ENCODE measurements at places on chromosomes 5 and 9.

GRCh38 chr9:17695482-17695881 is 116.6 kb downstream of the SH3GL2 start:
- DNase-seq = no peak

DNA sequence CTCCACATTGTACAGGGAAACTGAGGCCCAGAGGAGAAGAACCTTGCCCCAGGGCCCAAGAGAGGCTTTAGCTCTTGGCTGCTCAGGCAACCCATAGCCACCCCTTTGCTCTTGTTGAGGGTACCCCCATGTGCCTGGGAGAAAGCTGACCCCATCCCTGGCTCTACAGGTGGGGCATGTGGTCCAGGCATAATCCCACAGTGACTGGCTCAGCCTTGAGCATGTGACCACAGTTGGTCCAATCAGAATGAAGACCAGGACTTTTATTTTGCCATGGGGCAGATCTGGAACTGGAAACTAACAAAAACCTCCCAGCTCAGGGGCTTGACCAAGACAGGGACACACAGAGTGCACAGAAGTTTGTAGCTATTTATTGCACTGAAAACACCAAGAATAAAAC is 29.3 kb downstream of the SLC6A7 start:
- DNase-seq = no peak

GRCh38 chr9:98193336-98193944 is 1.0 kb upstream of the CORO2A start:
- no peak for DNase-seq

DNA sequence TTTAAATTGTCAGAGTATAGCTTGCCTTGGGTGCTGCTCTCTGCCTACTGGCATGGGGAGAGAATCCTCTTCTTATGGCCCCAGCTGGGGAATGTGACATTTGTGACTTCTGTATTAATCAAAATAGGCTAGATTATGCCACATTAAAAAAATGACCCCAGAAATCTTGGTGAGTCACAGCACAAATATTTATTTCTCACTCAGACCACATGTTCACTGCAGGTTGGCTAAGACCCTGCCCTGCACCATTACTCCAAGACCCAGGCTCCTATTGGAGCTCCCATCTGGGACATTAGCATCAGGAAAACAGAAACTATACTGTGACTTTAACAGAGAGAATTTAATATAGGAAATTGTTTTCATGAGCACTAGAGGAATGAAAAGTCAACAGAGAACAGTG is 16.6 kb upstream of the WHRN start:
- no peak for DNase-seq

DNA sequence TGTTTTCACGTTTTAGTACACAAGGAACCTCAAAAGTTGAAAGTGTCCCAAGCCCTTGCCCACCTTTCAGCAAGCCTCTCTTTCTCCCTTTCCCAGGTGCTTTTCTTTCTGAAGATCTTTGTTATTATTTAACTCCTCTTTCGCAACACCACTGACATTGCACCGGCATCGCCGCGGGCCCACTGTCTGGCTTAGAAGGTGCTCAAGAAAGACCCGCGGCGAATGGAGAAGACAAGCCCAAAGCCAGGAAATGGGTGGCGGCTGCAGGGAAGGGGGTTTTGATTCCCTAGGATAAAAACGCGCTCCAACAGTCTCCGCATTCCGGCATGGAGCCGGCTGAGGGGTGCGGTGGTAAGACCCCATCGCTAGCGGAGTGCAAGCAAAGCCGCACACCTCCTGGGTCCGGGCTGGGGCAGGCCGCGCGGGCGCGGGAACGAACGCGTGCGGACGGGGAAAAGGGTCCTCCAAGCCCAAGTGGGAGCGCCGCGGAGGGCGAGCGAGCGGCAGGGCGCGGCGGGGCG is 404 bp upstream of the AFAP1L1 start:
- DNase-seq = no peak

DNA sequence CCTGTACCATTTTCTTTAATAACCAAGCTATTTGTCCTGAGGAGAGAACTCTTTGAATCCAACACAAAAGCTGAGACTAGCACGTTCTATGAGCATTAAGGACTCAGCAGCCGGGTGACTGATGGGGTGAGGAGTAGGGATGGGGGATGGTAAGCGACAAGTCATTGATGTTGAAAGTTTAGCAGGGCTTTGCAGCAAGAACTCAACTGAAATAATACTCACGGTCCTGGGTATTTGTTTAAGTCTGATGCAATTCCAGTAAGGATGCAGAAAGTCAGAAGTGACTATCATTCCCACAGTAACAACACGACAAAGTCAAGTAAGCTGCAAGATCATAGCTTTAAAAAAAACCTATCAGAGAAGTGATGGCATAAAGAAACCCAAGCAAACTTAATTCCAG is 131.1 kb downstream of the ACTL7B start:
- no peak for DNase-seq

DNA sequence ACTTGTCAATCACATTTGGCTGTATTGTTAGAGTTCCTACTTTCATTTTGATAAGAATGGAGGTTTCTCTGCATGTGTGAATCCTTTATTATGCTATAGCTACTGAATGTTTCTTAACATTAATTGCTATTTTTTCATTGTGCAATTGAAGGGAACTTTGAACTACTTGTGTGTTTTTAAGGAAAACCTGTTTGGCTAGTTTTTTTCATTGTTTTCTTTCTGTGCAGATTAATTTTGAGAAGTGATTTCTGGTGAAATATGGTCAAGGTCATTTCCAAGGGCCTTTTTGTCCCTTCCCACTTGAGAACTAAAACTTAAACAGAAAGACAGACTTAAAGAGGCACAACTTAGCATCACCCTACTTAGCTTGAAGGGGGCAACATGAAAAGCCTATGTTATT is 1309.2 kb upstream of the WWC1 start:
- no peak for DNase-seq

GRCh38 chr5:160318409-160318808 is 6.0 kb upstream of the CCNJL start:
- no peak for DNase-seq

DNA sequence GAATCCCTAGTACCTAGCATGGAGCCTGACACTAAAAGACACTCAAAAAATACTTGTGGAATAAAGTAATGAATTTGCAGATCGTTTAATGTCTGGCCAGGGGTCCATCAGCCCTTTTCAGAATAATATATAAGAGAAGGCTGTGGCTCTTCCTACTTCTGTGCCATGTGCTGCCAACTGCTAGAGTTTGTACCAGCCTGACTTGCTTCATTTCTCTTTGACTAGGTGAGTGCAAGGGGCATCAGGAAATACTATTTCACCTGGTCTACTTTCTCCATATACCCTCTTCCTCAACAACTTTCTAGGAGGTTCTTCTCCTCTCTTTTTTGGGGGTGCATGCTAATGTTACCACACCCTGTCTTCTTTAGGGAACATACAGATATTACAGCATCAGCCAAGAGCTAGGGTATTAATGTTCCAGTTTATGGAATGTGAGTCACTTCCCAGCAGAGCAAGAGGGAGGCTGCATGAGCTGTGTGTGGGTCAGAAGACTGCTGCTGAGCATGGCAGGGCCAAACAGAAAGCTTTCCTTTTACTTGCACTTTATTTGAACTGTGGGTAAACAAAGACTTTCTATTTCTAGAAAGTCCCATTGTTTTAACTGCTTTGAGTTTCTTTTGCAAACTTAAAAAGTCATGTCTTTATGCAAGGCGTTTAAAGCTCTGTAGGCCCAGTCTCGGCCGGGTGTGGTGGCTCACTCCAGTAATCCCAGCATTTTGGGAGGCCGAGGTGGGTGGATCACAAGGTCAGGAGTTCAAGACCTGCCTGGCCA is 158.9 kb downstream of the ADAMTSL1 start:
- DNase-seq = no peak

DNA sequence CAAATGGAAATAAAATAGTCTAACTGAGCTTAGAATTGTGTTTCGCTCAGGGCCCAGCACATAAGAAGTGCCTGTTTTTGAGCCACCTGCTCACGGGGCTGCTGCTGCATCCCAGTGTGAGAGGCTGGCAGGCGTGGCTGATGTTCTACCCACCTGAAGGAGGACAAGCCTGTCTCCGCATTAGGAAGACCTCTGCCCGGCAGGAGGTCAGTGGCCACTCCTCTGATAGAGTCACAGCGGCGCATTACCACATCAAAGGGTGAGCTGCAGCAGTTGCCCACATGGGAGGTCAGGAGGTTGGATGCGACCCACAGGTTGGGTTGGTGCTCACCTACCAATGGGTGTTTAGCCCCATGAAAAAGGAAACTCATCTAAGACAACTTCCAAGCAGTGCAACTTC is 3.7 kb upstream of the SLC6A7 start:
- no peak for DNase-seq

DNA sequence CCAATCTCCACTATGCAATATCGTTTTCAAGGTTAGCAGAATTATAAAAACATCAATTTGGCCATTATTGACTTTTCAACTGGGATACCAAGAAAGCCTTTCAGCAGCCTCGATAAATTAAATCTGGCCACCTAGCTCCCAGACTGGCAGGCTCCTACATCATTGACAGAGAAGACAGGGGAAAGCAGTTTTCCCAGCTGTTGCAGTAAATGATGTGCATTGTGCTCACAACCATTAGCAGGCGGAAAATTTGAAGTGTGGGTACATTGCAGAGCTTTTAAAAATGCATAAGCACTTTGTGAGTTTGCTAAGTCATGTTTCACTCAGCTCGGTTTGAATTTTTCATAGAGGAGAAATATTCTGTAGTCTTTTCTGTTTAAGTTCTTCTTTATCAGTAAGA is 297.9 kb downstream of the KCTD16 start:
- no peak for DNase-seq

GRCh38 chr5:39020458-39020857 is 53.7 kb downstream of the RICTOR start:
- no peak for DNase-seq

- no peak for DNase-seq
Measured at GRCh38 chr5:42970636-42971559, 69.2 kb downstream of the ANXA2R start.

GRCh38 chr9:111399772-111400563 is 69.9 kb upstream of the OR2K2 start:
- no peak for DNase-seq

- no peak for DNase-seq
Measured at GRCh38 chr5:39274398-39275085, 55.2 kb upstream of the FYB1 start.

DNA sequence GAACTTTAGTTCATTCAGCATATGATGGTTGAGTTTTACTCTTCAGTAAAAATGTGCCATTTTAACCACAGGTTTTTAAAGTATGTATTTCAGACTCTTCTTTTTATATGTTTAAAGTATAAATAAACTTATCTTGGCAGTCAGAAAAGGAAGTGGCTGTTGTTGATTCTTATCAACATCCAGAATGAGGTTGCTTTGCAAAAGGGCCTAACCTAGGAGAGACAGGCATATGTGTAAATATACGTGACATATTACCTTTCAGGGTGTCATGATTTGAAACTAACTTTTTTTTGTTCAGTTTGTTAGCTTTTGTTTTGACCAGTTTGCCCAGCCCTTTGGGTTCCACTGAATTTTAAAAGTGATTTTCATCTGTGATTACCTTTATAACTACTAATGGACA is 7.4 kb downstream of the SMARCA2 start:
- no peak for DNase-seq

GRCh38 chr9:27572566-27572917 is 739 bp downstream of the C9orf72 start:
- DNase-seq = peak; percentile 47

GRCh38 chr5:37370550-37370863 is 399 bp downstream of the NUP155 start:
- no peak for DNase-seq

DNA sequence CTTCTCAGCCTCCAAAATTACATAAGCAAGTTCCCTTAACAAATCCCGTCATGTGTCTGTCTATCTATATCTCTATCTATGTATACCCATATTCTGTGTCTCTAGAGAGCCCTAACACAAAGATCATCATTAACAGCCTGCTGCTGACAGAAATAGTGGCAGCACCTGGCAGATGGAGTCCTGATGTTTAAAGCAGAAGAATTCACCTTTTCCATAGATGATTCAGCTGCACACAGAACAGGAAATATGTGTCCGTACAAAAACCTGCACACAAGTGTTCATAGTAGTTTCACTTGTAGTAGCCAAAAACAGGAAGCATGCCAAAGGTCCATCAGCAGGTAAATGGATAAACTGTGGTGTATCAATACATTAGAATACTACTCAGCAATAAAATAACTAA is 45.0 kb upstream of the ACO1 start:
- DNase-seq = no peak

DNA sequence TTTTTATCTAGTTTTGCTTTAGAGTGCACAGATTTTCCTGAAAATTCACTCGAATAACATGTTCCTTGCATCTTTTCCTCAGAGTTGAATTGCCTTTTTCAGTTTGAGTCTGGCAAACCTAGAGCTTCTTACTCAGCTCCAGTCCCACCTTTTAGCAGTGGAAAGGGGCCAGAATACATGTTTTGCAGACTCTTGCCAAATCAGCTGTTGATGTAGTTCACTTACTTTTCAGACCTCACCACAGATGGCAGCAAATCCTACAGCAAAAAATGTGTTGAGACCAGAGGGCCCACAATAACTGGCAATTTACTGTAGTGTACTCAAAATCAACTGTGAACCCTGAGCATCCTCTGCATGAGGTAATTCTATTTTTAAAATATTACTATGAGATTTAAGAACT is 545.2 kb upstream of the ACO1 start:
- no peak for DNase-seq

GRCh38 chr5:150034662-150035061 is 34.1 kb downstream of the HMGXB3 start:
- no peak for DNase-seq

GRCh38 chr9:91359083-91359482 is 2.6 kb downstream of the AUH start:
- DNase-seq = no peak

GRCh38 chr5:165420493-165420892 is 1915.1 kb downstream of the MAT2B start:
- DNase-seq = no peak

- DNase-seq = no peak
Measured at GRCh38 chr9:99385215-99385614, 163.1 kb downstream of the SEC61B start.

GRCh38 chr9:136725612-136726011 is 13.2 kb downstream of the DIPK1B start:
- no peak for DNase-seq

GRCh38 chr5:158979749-158980521 is 119.8 kb downstream of the EBF1 start:
- no peak for DNase-seq

DNA sequence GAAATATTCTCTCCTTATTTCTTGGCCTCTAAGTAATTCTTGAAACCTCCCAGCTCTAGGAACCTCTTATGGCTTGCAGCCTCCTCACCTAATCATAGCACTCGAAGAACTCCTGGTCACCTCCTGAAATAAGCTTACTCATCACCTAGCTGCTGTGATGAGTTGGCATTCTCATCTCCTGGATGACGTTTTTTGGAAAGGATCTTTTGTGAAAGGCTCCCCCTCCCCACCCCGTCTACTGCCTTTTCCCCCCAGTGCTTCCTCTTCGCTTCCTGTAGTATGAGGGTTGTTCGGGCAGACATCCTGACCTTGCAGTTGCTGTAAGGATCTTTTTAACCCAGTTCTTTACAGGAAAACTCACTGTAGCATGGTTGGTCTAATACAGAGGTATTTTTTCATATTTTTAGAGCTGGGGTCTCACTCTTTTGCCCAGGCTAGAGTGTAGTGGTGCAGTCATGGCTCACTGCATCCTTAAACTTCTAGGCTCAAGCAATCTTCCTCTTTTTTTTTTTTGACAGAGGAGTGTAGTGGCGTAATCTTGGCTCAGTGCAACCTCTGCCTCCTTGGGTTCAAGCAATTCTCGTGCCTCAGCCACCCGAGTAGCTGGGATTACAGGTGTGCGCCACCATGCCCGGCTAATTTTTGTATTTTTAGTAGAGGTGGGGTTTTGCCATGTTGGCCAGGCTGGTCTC is 41.8 kb downstream of the ARHGAP26 start:
- DNase-seq = no peak

Measured in stimulated activated CD8-positive, alpha-beta memory T cell treated with anti-CD3 and anti-CD28 coated beads, Interleukin-12 subunit alpha, Interleukin-12 subunit beta, amount 100 ng/mL, for 1 hour (primary cell).